Activated CD4-positive, alpha-beta memory T cell treated with anti-CD3 and anti-CD28 coated beads for 36 hours (primary cell): ENCODE measurements at places on chromosomes 2 and 18. TPM values are rescaled to one million over a fixed set of nuclear protein-coding genes. Genes with fewer than 3 reads are reported as not detected.

The RFX8 gene
- 0.90 TPM for total RNA-seq

- DNase-seq: no peak
These were observed 43.1 kb downstream of the HS6ST1 start for GRCh38 chr2:128275498-128276045.

The IL36B gene
- total RNA-seq: not detected

- DNase-seq: no peak
These were observed 81.5 kb upstream of the ACVR1 start for GRCh38 chr2:157957596-157957995.

DNA sequence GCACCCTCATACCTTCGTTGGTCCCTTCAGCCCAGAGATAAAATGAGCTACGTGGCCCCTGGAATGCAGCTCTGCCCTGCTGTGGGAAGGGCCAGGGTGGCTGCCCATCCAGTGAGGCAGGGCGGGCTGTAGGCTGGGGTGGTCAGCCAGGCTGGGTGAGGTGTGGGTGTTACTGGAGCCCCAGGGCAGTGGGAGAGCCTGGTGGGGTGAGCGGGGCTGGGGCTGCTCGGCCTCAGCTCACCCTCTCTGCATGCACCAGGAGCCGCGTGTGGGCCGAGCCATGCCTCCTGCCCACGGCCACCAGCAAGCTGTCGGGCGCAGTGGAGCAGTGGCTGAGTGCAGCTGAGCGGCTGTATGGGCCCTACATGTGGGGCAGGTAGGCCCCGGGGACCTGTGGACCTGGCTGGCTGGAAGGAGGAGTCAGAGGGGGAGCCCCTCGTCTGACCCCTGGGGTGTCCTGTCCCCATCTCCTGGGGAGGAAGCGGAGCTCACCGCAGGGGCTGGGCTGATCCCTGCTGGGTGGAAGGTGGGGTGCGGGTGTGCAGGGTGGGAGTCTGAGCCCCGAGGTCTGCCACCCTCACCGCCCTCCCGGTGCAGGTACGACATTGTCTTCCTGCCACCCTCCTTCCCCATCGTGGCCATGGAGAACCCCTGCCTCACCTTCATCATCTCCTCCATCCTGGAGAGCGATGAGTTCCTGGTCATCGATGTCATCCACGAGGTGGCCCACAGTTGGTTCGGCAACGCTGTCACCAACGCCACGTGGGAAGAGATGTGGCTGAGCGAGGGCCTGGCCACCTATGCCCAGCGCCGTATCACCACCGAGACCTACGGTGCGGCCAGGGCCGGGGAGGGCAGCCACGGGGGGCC, 5.5 kb downstream of the RNPEPL1 start:
- DNase-seq: no peak

GRCh38 chr2:63064197-63064596, 13.6 kb downstream of the OTX1 start:
- no peak for DNase-seq

- DNase-seq: no peak
These were observed 75.5 kb downstream of the EFEMP1 start for GRCh38 chr2:55848096-55848495.

DNA sequence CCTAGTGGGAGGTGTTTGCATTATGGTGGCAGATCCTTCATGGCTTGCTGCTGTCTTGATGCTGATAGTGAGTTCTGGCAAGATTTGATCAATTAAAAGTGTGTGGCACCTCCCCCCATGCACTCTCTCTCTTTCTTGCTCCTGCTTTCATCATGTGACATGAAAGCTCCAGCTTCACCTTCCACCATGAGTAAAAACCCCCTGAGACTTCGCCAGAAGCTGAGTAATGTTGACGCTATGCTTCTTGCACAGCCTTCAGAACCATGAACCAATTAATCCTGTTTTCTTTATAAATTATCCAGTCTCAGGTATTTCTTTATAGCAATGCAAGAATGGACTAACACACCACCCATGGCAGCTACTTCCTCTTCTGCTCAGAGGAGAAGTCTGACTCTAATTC, 2181.4 kb upstream of the PIK3C3 start:
- DNase-seq: no peak

GRCh38 chr18:36762074-36762473, 66.7 kb downstream of the TPGS2 start:
- peak; percentile 14 for DNase-seq

DNA sequence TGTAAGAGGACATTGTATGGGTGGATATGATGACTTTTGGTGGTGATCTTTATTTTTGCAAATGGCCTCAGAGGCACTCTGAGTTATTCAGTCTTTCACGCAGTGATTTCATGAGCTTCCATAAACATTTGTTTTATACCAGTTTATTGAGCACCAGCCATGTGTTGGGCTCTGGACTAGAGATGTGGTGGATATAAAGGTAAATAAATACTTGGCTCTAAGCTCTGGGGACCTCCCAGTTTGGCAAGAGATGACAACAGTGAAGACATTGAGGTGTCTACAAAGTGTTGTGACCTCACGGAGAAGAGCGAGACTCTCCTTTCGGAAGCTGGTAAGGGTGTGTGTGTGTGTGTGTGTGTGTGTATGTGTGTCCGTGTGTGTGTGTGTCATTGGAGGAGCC, 146.4 kb downstream of the TANC1 start:
- no peak for DNase-seq

The LRATD1 gene
- total RNA-seq: not detected

DNA sequence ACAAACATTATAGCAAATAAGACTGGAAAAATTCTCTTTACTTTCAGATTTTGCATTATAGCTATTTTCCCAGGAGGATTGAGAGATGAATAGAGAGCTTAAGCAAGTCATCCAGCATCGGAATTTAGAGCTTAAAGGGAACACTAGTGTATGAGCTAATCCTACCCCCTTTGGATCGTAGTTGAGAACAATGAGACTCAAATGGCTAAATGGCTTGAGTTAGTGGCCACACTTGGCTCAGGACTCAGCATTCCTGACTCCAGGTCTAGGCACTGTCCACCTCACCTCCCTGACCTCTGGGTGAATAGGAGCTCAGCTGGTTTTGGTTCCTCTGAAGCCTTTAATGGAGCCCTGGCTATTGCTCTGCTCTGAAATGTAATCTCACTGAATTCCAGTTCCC, 97.5 kb upstream of the CXCR4 start:
- DNase-seq: no peak

DNA sequence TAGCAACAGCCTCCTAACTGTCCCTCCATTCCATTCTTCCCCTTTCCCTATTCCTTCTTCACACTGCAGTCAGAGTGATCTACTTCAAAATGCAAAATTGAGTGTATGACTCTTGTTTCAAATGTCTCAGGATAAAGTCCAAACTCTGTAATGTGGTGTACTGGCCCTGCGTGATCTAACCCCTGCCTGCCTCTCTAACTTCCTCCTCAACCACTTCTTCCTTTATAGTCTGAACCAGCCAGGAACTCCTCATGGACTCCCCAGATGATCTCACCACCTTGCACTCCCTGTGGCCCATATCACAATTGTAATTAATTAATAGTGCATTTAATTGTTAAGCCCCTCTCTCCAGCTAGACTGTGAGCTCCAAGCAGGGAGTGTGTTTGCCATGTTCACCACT, 3.1 kb upstream of the B3GNT2 start:
- no peak for DNase-seq

DNA sequence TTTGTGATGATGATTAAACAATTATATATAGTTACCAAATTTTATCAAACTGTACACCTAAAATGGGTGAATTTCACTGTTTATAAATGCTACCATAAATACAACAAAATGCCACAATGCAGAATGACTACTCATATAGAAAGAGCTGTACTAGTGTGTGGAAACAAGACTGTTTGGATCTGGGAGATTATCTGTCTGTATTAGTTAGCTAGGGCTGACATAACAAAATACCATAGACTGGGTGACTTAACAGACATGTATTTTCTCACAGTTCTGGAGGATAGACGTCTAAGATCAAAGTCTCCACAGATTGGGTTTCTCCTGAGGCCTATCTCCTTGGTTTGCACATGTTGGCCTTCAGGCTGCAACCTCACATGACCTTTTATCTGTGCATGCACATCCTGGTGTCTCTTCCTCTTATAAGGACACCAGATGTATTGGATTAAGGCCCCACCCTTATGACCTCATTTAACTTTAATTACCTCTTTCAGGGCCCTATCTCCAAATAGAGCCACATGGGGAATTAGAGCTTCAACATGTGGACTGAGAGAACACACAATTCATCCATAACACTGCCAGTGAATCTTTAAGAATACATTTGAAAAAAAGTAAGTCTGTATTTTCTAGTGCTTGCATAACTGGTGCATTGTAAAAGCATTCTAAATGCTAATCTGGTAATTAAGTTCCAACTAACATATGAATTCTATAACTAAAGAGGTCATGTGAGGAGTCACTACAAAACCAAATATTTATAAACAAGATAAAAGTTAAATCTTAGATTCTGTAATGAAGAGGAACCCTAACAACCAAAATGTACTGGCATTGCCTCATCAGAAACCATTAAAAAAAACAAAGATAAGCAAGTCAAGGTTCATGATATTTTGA, 699.6 kb downstream of the NYAP2 start:
- DNase-seq: no peak

DNA sequence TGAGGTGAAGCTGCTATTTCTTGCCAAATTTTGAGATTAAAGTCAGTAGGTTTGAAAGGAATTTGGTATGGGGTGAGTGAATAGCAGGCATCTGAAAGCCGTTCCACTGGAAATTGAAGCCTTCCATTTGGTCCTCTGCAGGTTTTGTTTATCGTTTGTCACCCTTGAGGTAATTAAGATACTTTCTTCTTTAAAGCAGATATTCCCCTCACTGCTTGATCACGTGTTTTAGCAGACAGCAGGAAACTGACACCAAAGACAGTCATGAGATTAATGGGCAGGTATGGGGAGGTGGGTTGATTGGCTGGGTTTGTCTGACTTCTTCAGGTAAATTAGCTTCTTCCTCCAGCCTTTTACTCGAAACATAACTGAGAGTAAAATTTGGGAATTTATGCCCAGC, 10.7 kb downstream of the LPIN1 start:
- DNase-seq: no peak

- no peak for DNase-seq
These were observed 7.4 kb downstream of the BOD1L2 start for GRCh38 chr18:57154191-57154830.

GRCh38 chr2:134401081-134401497, 147.2 kb downstream of the MGAT5 start:
- DNase-seq: no peak

The OR6B2 gene
- not detected for total RNA-seq

The NYAP2 gene
- total RNA-seq: not detected

- peak; percentile 58 for DNase-seq
These were observed 24.7 kb downstream of the IL1B start for GRCh38 chr2:112811841-112812306.

DNA sequence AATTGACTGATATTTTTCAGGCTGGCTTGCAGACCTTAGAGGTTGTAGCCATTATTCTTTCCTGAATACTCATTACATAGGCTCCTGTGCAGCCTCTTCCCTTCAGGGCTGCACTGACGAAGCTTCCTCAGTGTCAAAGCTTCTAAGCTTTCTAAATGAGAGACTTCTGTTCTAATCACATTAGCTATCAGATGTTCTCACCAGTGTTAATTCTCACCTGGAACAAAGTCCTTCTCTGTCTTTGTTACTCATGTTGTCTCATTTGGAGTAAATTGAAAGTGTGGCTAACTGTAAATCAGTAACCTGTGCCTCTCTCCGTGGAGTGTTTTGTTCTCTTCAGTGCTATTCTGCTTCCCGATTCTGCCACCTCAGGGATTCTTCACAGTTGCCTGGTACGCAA, 76.9 kb downstream of the MC4R start:
- no peak for DNase-seq

DNA sequence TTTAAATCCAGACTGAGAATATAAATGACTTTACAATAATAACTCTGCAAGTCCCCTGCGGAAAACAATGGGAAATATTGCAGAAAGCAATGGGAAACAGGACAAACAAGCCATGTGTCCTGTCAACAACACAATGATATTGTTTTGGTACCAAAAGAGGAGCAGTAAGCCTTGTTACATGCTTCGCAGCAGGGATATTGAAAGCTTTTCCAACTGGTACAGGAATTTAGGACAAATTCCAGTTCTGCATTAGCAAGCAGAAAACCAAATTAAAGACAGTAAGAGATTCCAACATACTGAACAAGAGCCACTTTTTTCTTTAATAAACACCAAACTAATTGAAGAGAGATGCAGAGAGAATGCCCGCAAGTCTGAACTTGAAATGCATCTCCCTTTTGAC, 30.0 kb downstream of the FRZB start:
- no peak for DNase-seq

DNA sequence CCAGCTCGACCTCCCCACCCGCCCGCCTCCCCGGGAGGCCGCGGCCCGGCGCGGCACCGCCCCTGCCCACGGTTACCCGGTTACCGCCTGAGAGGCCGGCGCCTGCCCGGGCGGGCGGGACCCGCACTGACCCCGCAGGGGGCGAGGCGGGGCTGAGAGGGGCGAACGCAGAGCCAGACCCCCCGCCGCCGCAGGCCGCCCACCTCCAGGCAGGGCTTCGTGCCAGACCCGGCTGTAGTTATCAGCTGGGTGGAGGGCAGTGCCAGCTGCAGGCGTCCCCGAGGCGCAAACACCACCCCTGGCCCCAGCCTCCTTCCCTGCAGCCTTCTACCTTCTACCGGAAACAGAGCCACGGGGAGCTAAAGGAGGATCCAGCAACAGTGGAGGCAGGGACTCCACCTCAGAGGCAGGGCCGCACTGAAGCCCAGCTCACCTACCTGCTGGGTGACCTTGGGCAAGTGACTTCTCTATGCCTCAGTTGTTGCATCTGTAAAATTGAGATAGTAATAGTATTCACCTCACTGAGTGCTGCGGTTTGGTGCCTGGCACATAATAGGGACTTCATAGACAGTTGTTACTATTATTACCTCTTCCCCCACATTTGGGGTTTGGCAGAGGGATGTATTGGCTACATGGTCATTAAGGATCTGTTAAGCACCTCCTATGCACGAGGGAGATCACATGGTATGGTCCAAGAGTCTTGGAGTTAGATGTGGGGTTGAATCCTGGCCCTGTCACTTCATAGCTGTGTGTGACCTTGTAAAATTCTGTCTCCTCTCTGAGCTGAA, 231.6 kb upstream of the SMAD2 start:
- peak; percentile 28 for DNase-seq

- DNase-seq: no peak
These were observed 111.6 kb downstream of the SOCS6 start for GRCh38 chr18:70400476-70400875.

DNA sequence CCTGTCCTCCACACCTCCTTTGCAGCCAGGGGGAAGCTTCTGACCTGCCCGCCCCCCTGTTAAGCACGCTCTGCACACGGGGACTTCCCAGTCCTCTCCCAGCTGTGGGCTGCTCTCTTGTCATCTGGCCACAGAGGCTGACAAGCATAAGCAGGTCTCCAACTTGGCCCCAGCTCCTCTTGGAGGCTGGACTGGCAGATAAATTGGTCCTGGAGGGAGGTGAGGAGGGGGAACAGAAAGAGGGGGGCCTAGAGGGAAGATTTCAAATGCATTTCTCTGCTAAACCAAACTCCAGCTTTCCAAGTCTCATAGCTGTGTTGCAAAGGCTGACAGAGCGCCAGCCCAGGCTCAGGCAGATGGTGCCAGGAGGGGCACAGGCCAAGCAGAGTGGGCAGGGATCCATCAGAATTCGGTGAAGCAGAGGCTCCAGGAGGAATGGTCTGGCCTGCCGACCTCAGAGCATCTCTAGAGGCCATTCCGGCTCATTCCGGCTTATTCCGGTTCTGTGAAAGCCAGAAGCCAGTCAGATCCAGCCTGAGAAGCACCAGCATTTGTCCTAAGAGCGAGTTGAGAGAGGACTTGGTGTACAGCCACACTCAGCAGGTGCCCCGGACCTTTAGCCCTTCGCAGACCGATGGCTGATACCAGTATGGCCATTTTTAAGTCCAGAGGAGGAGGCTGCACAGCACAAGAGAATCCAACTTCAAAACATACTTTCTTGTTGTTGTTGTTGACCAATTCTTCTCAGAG, 508.9 kb upstream of the MYT1L start:
- DNase-seq: no peak

GRCh38 chr2:23286758-23287704, 97.9 kb upstream of the KLHL29 start:
- DNase-seq: no peak
